Germinal center (tissue), 1 donor: ENCODE measurements at places on chromosomes 11 and 22.

GRCh38 chr11:118081241-118081958 lies 4.5 kb downstream of the TMPRSS4 start:
- DNase-seq = no peak

DNA sequence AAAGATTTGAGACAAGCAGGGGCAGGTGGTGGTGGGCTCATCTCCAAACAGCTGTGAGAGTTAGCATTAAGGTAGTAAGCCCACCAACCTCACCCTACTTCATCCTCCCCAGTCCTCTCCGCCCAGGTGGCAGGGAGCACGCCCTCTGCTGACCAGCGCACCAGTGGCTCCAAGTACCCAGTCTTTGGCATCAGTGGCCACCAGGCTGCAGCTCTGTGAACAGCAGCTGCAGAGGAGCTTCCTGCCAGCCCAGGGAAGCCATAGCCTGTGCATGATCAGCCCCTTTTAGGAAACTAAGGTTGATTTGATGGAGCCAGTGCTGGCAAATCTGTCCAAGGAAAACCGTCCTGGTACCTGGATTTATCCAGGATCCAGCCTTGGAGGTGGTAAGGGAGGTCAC lies 21.7 kb downstream of the CAVIN3 start:
- no peak for DNase-seq

DNA sequence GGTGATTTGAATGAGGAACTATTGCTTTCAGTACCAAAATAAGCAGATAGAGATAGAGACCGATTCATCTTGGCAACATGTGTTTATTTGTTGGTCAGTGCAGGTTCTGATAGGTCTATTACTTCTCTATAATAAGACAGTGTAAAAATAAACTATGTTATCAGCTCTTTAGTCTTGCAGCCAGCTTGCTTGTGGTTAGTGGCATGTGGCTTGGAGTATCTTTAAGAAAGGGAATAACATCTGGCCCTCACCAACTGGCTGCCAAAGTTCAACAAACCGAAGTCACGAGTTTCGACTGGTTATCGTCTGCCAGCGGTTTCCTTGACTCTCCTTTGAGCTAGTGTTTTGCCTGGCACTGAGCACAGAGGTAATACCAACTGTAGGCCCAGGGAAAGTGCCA lies 71.8 kb downstream of the CTTN start:
- DNase-seq = peak; percentile 62

DNA sequence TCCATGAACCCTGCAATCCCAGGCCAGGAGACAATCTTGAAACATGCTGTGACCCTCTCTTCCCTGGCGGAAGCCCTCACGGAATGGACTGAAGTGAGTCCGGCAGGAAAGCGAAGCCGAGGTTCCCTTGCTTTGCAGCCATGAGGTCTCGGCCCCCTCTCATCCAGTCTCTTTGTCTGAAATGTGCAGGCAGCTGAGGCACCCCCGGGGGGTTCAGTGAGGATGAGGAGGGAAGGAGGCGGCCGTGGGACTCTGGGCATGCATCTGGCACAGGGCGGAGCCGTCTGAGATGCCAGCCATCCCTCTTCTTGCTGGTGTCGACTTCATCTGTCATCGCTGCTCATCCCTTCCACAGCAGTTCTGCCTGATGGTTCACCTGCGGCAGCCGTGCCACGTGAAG lies 1485.7 kb downstream of the BRD1 start:
- no peak for DNase-seq

DNA sequence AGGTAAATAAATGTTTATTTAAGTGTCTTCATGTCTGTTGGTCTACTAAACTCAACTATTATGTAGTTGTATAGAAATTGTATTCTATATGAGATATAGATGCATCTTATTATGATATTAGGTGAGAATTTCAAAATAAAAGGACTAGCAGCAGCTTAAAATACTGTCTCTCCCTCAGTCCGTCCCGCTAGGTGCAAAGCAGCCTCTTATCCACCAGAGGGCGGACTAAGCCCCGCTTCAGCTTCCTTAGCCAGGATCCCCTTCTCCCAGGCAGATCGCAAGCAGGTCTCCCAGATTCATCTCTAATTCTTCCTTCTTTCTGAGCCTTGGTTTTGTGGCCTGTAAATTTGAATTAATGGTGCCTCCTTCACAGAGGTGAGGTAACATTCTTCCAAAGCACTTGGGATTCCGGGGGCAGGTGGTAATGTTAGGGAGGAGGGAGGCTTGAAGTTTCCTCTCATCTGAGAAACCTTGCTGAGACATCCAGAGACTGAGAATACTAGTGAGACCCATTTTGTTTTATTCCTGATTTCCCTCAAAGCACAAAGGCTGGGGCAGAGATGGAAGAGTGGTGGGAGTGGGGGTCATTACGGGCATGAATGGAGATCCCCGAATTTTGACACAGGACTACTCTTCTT lies 13.5 kb upstream of the INSC start:
- peak; percentile 48 for DNase-seq

DNA sequence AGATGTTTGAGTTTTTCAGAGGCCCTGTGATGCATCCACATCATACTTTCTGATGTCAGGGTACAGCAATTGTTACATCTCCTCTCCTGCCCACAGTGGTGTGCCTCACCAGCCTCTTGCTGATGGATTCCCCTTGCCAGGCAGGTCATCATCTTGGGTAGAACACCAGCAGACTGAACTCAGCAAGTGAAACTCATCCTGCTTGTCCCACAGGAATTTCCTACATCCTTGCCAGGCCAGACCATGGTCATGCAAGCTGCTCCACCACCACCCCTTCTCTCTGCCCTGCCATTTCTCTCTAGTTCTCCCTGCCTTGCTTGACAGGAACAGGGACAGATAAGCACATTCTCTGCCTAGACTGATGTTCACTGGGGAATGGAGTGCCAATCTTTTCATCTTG lies 85.9 kb downstream of the PAX6 start:
- DNase-seq = no peak

- no peak for DNase-seq
Observed at GRCh38 chr11:11588891-11589290, 32.9 kb downstream of the GALNT18 start.

DNA sequence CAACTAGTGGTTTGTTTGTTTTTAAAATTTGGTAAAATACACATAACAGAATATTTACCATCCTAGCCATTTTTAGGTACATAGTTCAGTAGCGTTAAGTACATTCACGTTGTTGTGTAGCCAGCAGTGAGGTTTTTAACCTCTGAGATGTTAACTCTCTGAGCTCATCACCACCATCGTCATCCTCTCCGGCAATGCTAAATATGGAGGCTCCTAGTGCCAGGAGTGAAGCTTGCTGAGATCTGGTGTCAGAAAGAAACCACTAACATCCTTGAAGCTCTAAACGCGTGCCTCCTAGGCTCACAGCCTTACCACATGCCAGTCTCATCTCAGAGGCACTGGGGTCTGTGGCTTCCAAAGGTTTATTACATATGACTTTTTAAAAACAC lies 330.2 kb upstream of the B3GAT1 start:
- no peak for DNase-seq

DNA sequence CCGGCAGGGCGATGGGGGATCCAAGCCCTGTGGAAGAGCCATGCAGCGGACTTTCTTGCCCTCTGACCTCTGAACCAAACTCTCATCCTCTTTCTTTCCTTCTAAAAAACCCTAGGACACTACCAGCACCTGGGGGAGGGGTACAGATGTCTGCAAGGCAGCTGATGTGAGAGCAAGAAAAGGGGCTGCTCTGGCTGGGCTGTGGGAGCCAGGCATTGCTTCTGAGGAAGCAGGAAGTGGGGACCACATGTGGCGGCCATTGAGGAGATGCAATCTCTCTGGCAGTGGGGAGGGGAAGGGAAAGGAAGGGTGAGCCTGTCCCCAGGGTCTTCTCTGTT lies 36.0 kb downstream of the FAM83F start:
- DNase-seq = no peak

- peak; percentile 91 for DNase-seq
Observed at GRCh38 chr11:64060861-64061444, 25.2 kb downstream of the FLRT1 start.

DNA sequence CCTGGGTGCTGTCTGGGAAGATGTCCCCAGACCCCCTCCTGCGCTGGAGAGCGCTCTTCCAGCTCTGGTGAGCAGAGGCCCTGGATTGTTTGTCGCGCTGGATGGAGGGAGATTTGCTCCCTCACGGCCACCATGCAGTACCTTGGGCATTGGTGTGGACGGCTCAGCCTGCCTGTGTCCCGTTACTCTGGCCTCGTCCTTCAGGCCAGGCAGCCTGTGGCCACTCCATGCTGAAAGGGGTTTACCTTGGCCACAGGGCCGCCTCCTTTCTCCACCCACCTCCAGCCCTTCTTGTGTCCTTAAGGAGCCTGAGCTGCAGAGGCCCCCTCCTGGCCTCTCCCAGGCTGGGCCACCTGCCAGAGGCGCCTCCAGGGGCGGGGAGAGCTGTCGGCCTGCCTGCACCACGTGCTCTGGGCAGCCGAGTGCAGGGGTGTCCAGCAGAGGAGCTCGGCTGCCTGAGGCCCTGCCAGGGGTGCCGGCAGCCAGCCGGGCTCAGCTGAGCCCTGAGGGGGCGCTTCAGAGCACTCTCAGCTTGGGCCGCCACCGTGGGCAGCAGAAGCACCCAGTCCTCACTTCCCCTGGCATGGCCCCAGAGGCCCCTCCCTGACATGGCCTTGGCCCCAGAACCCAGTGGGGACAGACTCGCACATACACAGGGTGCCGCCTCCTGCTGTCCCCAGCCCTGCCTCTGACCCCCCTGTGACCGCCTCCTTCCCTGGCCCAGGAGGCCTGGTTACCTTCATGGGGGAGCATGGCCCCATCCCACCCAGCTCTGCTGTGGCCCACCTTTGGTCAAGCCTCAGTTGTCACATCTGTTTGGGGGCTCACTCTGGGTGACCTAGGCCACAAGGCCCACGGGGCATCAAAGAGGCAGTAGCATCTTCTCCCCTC lies 3.4 kb downstream of the CCND1 start:
- no peak for DNase-seq

GRCh38 chr22:39851606-39852315 lies 41.8 kb downstream of the ENTHD1 start:
- DNase-seq = no peak

GRCh38 chr11:98185245-98185644 lies 835.5 kb upstream of the CNTN5 start:
- DNase-seq = no peak

- DNase-seq = no peak
Observed at GRCh38 chr22:49916831-49917230, 1.4 kb downstream of the ALG12 start.

- DNase-seq = no peak
Observed at GRCh38 chr11:78731027-78731426, 156.4 kb upstream of the NARS2 start.

DNA sequence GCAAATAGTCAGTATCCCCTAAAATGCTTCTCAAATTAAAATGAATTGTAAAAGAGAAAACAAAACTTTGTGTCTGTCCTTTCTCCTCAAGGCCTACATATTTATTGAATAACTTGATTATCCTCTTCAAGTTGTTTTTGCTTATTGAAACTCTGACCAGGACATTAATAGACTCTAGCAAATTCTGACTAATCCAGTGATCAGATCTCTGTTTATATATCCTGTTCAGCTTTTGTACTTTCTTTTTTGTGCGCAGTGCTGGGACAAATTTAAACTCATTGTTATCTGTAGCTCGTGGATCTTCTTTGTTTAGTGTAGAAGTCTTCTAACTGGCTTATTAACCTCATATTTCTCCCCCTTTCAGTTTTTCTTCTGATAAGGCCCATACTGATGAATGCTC lies 139.9 kb upstream of the SORL1-AS1 start:
- DNase-seq = no peak

DNA sequence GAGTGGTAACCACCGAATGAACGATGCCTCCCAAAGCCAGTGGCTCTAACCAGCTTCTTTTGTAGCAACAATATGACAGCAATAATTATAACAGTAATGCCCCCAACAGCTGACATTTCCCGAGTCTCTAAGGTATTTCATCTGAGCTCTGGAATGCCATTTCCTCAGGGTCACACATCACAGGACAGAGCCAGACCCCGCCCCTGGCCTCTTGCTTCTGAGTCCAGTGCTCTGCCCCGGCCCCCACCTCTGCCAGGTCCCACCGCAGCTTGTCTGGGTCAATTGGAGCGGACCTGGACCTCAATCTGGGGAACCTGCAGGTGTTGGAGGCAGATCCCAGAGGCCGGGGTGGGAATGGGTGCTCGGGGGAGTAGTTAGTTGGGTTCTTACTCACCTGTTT lies 63.8 kb downstream of the IGLL1 start:
- DNase-seq = no peak

DNA sequence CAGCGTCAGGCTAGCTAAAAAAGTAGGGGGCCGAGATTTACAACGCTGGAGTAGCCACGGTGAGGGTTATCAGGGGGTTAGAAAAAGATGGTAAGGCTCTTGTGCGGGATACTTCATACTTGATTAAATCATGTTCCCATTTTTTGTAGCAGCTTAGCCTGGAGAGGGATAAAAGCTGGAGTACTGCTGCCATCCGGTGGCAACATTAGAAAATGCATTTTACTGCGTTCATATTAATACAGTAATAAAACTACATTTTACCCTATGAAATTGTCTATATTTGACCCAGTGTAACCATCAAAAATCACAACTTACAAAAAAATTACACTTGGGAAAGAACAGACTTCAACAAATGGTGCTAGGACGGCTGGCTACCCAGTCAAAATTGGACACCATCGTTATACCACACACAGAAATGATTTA lies 17.3 kb downstream of the RPUSD4 start:
- DNase-seq = peak; percentile 50

DNA sequence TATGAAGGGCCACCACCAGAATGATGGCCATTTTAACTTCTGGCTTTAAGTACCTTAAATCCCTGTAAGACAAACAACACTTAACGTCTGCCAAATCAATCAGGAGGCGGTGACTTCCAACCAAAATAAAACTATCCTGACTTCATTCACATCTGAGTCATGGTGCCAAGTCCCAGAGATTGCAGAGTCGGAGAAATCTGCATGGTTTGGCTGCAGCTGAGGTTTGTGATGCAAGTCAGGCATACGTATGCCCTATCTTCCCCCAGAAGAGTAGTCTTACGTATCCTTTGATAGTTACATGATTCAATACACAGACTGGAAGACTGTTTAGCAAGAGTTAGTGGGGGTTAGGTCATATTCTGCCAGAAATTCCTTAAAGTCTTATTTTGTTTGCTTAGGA lies 1.7 kb upstream of the GAB2 start:
- no peak for DNase-seq

GRCh38 chr11:65378928-65379638 lies 3.4 kb downstream of the SLC25A45 start:
- no peak for DNase-seq

DNA sequence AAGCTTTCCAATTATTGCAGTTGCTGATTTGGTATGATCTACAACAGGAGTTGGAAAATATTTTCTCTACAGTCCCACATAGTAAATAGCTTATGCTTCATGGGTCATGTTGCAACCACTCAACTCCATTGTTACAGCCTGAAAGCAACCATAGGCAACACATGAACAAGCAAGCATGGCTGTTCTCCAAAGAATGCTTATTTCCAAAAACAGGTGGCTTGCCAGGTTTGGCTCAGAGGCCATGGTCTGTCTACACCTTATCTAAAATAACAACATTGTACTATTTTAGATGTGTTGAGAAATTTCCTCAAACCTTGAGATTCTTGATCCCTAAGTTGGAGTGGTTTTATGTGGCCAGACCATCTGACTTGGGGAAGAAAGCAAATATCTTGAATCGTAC lies 153.9 kb upstream of the MPPED2 start:
- DNase-seq = no peak

- DNase-seq = no peak
Observed at GRCh38 chr11:68658661-68659060, 25.7 kb upstream of the GAL start.

- DNase-seq = no peak
Observed at GRCh38 chr11:46564459-46564858, 29.4 kb downstream of the AMBRA1 start.

- no peak for DNase-seq
Observed at GRCh38 chr11:43830928-43831440, 49.6 kb upstream of the ALKBH3 start.

- DNase-seq = no peak
Observed at GRCh38 chr11:35096723-35097122, 42.2 kb upstream of the CD44 start.
